ENCODE measurements at places on chromosomes 16 and 17. TPM values are rescaled to one million over a fixed set of nuclear protein-coding genes. Genes with fewer than 3 reads are reported as not detected.

GRCh38 chr17:7824021-7824924 lies 9.7 kb upstream of the KDM6B start:
- DNase-seq = no peak

DNA sequence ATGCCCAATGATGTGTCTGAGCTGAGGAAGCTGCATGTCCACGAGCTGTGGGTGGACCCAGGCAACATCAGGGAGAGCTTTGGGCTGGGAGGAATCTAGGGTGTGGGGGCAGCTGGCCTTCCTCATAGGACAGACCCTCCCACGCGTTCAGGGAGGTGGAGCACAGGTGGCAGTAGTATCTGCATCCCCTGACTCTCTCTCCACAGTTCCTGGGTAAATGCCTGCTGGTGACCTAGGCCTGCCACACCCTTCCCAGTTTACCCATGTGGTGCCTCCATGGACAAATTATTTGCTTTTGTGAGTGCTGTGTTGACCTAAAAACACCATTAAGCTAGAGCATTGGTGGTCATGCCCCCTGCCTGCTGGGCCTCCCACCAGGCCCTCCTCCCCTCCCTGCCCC lies 3.2 kb downstream of the HBM start:
- no peak for DNase-seq

GRCh38 chr17:81116704-81117103 lies 48.6 kb upstream of the PVALEF start:
- no peak for DNase-seq

GRCh38 chr16:79535130-79535529 lies 65.4 kb downstream of the MAF start:
- no peak for DNase-seq

- no peak for DNase-seq
These were observed 95.2 kb downstream of the ZDHHC7 start for GRCh38 chr16:84916178-84916577.

DNA sequence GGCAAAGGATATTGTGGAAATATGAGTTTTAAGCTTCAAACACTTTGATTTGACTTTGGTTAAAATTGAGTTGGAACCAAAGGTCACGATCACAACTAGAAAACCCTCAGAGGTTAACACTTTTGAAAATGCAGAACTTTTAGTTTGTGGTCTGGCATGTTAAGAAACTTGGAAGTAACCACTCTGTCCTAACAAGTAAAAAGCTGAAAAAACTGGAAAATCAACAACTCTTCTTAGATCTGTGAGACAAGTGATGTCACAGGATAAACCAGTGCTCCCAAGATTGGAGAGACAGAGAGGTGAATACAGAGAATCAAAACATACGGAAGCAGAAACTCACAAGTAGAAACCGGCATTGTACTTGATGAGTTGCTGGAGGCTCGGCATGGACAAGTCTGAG lies 17.4 kb downstream of the MFSD6L start:
- DNase-seq = no peak

GRCh38 chr16:72210072-72210471 lies 38.1 kb upstream of the PMFBP1 start:
- DNase-seq = no peak

DNA sequence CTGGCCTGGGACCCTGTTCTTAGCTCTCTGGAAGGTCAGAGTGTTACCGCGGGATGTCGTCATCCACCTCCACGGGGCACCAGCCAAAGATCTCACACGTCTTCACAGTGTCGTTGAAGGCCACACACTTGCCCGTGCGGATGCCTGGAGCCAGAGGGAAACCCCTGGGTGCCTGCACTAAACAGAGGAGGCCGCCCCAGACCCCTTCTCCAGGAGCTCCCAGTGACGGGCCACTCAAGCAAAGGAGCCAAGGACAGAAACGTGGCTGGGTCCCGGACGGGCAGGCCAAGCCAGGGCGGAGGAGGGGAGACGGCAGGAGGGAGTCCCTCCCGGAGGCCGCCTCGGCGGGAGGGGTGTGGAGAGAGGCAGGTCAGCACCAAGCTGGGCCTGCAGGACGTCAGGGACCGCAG lies 11.0 kb upstream of the CAMKK1 start:
- DNase-seq = no peak

GRCh38 chr16:26649381-26650045 lies 417.2 kb upstream of the C16orf82 start:
- DNase-seq = no peak

DNA sequence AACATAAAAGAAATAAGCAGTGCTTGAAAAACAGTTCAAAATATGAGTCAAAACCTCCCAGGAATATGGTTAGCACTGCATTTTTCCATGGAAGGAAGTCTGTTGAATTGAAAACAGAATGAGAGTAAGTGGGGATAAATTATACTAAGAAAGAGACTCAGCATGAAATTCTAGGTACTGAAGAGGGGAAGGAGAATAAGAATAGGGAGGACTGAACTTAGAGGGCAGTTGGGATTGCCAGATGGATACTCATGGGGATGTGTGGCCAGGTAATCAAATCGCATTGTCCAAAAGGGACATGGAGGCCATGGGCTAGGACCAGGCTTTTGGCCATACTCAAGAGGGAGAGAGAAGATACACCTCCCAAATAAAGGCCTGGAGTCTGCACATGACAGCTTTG lies 247.9 kb downstream of the CDH13 start:
- DNase-seq = no peak

- no peak for DNase-seq
These were observed 313.3 kb upstream of the XYLT1 start for GRCh38 chr16:17784073-17784472.

DNA sequence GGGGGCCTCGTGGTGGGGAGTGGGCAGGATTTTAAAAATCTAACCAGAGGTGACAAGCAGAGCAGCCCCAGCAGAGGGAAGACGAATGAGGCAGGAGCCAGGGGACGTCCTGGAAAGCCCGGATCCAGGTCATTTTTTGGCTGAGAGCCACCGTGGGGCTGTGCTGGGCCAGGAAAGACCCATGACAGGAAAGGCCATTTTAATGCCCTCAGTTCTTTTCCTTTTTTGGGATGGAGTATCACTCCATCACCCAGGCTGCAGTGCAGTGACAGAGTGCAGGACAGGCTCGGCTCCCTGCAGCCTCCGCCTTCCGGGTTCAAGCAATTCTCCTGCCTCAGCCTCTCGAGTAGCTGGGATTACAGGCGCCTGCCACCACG lies 30.5 kb upstream of the JPH3 start:
- DNase-seq = no peak

GRCh38 chr17:11404431-11405276 lies 163.6 kb downstream of the SHISA6 start:
- no peak for DNase-seq

DNA sequence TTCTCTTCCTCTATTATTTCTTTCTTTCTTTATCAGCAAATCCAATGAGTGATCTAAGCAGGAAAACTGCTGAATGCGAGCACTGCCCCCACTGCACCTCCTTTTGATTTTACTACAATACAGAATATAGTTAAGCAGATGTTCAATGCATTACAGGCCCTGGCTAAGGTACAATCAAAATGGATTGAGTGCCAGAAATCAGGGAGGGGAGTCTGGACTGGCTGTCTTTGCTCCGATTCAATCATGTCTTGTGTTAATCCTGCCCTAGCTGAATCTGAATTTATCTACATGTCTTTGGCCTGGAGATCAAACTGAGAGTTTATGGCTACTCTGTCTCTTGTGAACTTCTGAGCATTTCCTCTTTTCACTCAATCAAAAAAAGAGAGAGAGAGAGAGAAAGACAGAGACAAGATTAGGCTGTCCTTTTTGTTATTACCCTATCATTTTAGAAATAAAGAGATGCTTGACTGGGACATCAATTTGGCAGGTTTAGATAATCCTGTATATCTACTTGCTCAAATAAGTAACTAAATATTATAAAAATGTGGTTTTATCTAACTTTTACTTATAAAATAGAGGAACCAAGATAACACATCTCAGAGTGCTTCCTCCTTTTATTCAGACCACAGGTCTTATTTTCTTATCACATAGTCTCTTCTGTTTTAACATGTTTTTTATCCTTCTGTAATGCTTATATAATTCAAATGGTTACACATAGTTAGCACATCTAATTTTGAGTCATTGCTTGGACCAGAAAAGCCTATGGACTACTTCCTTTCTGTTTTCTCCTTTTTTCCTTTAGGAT lies 656.2 kb downstream of the KCNJ2 start:
- DNase-seq = no peak

DNA sequence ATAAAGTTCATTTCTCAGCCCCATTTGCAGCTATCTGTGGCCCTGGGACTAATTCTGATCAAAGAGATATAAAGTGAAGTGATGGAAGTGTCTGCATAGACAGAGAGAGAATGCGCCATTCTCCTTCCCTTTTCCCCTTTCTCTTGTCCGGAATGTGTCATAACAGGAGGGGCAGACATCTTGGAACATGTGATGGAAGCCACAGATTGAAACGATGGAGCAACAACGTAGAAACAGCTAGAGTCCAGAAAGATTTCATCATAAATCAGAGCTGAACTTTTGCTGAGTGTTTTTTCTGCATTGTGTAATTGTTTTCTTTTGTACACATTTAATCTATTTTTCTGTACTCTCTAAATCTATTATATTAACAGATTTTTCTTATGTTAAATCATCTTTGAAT lies 11.3 kb downstream of the ASGR1 start:
- no peak for DNase-seq

DNA sequence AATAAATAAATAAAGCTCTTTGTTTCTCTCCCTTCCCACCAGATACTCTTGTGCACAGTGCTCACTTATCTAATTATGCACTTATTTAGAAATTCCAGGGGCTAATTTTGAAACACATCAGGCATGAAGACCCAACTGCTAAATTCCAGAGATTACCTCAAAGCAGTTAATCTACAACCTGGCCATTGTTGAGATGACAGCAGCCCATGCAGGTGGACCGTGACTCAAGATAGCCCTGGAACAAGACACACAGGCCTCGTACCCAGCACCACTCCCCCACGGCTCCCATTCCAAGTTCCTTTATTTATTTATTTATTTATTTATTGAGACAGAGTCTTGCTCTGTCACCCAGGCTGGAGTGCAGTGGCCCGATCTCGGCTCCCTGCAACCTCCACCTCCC lies 60.1 kb upstream of the NPEPPS start:
- peak; percentile 50 for DNase-seq

- no peak for DNase-seq
These were observed 39.0 kb downstream of the PRKCA start for GRCh38 chr17:66341462-66341861.

- DNase-seq = no peak
These were observed 1729.1 kb downstream of the TP53TG3F start for GRCh38 chr16:35188288-35189155.

OTOP2 gene
- not detected for total RNA-seq

TERB1 gene
- not detected for total RNA-seq

GSE1 gene
- 41.9 TPM for total RNA-seq

CYB5D1 gene
- 5.1 TPM for total RNA-seq

MT1F gene
- total RNA-seq = 15.3 TPM

KLHL36 gene
- total RNA-seq = 65.7 TPM

SOST gene
- not detected for total RNA-seq

ARL5C gene
- total RNA-seq = not detected

RAD51D gene
- 17.2 TPM for total RNA-seq

EVPLL gene
- not detected for total RNA-seq

PTX4 gene
- total RNA-seq = not detected

C16orf54 gene
- not detected for total RNA-seq

NTN3 gene
- 0.23 TPM for total RNA-seq

C17orf50 gene
- not detected for total RNA-seq

RGS9 gene
- total RNA-seq = 5.2 TPM

LGALS9B gene
- not detected for total RNA-seq

BAHCC1 gene
- 4.8 TPM for total RNA-seq

HSD3B7 gene
- total RNA-seq = 22.9 TPM
